ENCODE measurements at places on chromosomes 1 and 21.

- DNase-seq, result peak; percentile 51
Observed at GRCh38 chr1:101081496-101082488, 56.2 kb upstream of the DPH5 start.

DNA sequence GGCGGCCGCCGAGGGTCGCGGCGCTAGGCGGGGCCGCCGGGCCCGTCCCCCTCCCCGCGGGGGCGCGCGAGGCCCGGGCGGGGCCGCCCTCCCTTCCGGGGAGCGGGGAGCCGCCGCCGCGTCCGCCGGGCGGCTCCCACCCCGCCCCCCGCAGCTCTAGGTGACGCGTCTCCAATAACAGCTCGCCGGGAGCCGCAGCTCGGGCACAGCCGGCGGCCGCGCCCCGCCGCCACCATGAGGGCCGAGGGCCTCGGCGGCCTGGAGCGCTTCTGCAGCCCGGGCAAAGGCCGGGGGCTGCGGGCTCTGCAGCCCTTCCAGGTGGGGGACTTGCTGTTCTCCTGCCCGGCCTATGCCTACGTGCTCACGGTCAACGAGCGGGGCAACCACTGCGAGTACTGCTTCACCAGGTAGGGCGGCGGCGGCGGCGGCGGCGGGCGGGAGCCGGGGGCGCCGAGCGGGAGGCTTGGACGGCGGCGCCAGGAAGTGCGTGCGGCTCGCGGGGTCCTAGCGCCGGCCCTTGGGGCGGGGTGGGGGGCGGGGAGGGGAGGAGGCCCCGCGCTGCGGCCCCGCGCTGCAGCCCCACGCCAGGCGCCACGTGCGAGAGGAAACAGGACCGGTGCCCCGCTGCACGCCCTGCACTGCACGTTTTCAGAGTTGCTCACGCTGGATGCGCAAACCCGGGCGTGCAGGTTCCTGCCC, at the start of gene SMYD2:
Gene SMYD2, plus strand, starts transcription at position 139 of the 699 bp plus-strand sequence. Its CDS starts 96 bp downstream, at position 235.
- DNase-seq, result peak; percentile 74

GRCh38 chr1:88982055-88982454, 10.4 kb downstream of the KYAT3 start:
- DNase-seq, result no peak

GRCh38 chr1:221739018-221739676, 2.7 kb downstream of the DUSP10 start:
- no peak for DNase-seq

GRCh38 chr1:12600880-12601633, 17.0 kb downstream of the DHRS3 start:
- DNase-seq, result peak; percentile 72

DNA sequence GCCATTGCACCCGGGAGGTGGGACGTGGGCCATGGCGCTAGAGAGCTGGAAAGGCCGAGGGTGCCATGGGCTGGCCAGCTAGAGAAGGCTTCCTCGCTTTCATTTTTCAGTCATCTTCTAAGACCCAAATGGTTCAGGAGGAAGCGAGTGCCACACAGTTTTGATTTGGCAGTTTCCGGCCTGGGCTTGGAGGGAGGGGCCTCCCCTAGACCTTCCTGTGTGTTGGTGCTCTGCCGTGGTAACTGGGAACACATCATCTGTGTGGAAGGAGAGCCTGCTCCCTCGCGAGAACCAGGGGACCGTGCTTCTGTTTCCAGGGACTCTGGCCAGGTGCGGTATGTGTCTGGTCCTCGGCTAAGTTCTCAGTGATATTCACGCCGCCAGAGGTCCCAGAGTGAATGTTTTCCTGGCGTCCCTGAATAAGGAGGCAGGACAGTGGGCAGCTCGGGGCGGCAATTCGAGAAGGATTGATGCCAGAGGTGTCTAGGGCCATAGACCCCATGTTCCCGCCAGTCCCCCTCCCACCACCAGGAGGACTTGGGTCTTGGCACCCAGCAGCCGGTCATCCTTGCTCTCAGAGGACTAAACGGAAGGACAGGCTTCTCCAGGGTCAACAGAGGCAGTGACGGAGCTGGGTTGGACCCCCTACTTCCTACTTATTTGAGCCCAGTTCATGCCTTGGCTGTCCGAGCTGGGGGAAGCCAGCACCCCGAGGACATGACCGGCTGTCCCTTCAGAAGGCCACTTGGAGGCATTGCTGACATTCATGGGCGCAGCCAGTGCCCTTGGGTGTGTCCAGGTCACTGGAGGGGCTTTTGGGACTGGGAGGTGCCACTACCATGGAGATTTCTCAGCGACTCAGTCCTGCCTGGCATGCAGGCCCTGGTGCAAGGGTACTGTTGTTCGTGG, 2.7 kb upstream of the NPHP4 start:
- peak; percentile 79 for DNase-seq

GRCh38 chr1:246128494-246129069, 378.5 kb downstream of the SMYD3 start:
- DNase-seq, result no peak

GRCh38 chr1:162587347-162587746, 25.8 kb downstream of the UAP1 start:
- DNase-seq, result no peak

DNA sequence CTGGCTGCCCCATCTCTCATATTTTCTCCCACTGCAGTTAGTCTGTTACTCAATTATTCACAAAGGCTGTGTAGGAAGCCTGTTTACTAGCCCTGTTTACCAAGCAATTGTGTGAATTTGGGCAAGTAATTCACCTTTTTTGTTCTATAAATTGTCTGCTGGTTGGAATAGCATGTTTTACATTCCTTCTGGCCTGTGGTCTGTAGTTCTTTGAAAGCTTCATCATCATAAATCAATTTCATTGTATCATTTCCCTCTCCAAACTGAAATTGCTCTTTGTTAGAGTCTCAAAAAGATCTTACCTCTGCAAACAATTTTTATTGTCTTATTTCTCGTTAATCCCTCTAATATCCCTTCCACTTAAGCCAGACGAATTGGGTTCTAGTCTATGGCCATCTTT, 1059.5 kb upstream of the ADGRL4 start:
- DNase-seq, result no peak

DNA sequence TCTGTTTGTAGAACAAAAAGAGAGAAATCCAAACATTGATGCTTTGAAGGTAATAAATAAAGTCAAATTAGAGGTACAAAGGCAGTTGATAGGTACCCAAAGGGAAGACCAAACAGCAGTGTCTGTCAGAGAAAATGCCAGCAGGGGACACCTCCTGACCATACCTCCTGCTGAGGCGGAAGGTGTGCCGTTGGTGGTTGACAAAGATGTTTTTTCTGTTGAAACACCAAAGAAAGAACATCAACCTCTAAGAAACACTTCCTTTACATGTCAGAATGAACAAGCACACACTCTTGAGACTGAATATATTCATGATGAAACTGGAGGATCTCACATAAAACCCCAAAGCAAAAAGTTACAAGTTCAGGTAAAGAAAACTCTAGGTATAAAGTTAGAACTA, 128.3 kb downstream of the MACF1 start:
- DNase-seq, result no peak

DNA sequence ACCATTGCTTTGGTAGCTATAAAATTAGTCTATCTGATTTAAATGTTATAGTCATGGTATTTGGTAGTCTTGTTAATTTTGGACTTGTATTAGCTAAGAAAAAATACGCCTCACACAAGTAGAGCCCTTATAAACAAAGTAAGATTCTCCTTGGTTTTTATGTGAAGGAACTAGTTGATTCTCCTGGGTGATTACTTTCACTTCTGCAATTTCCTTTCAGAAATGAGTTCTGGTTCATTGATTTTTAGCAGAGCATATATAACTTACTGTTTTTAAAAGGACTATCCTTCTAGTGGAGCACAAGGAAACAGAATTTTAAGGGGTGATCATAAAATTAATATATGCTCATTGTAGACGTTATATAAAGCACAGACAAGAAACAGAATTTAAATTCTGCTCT, 120.1 kb downstream of the BACH1 start:
- no peak for DNase-seq

GRCh38 chr1:227729881-227730629, 5.0 kb downstream of the JMJD4 start:
- peak; percentile 48 for DNase-seq

- no peak for DNase-seq
Observed at GRCh38 chr21:33198346-33199099, 31.2 kb upstream of the IFNAR2 start.

DNA sequence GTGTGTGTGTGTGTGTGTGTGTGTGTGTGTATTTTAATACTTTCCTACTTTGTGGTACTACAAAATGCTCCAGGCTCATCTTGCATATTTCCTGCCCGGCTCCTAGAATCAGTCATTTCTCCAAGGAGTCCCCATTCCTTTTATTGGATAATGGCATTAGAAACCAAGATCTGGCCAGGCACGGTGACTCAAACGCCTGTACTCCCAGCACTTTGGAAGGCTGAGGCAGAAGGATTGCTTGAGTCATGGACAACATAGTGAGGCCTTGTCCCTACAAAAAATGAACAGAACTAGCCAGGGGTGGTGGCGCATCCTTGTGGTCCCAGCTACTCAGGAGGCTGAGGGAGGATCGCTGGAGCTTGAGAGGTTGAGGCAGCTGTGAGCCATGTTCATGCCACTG, 20.3 kb downstream of the EPB41 start:
- no peak for DNase-seq

- DNase-seq, result no peak
Observed at GRCh38 chr1:27372808-27373690, 1.6 kb downstream of the FCN3 start.

- no peak for DNase-seq
Observed at GRCh38 chr1:3194760-3195479, 125.9 kb downstream of the PRDM16 start.

- DNase-seq, result no peak
Observed at GRCh38 chr1:20402585-20403422, 83.2 kb downstream of the CAMK2N1 start.

DNA sequence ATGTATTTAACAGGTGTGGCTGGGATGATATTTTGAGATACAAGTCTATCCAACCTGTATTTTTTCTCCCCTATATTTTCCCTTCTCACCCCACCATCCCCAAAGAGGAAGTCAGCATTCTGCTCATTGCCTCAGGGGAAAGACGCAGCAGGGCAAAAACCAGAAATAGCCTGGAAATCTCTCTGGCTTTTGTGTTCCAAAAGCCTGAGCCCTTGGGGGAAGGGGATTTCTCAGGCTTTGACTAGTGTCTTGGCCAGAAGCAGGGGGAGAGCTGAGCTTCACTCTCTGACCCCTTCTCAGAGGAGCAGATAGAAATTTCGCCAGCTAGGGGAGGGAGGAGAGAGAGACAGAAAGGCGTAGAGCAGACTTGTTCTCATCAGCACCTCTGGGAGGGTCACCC, 244.7 kb downstream of the RRAGC start:
- DNase-seq, result no peak

- no peak for DNase-seq
Observed at GRCh38 chr1:119347858-119348257, 20.7 kb upstream of the HAO2 start.
